ENCODE measurements at places on chromosomes 12 and 14. TPM values are rescaled to one million over a fixed set of nuclear protein-coding genes. Genes with fewer than 3 reads are reported as not detected.

DNA sequence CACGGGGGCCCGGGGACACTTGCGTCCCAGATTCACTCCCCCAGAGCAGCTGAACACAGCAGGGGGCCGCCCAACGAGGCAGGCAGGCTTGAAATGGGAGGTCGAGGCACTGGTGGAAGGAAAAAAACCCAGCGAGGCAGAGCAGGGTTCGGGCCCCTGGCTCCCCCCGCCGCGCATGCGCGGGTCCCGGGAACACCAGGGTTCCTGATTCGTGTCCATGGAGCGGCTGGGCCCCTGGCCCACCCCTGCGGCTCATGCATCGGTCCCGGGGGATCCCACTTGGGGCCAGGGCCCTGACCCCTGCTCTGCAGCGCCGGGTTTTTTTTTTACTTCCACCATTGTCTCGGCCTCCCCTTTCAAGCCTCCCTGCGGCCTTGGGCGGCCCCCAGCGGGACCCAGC is 321.5 kb downstream of the ALG10 start:
- DNase-seq = no peak
- H3K27ac ChIP-seq = no peak overlapping the region
- no peak overlapping the region for H3K4me3 ChIP-seq
- H3K27me3 ChIP-seq = peaks cover 16% of the 10 kb centered on the region

- peaks cover 7% of the 10 kb centered on the region for H3K27me3 ChIP-seq
- no peak overlapping the region for H3K4me3 ChIP-seq
- no peaks in the 10 kb centered on the region for H3K4me1 ChIP-seq
- no peak overlapping the region for H3K27ac ChIP-seq
These were observed 71.2 kb downstream of the KCNK13 start for GRCh38 chr14:90132821-90133570.

The YAF2 gene
- total RNA-seq = 43.6 TPM

GRCh38 chr12:102568276-102568675 is 87.9 kb upstream of the IGF1 start:
- H3K4me3 ChIP-seq = no peak overlapping the region
- DNase-seq = no peak
- H3K27me3 ChIP-seq = no peaks in the 10 kb centered on the region
- no peaks in the 10 kb centered on the region for H3K4me1 ChIP-seq
- H3K36me3 ChIP-seq = no peaks in the 10 kb centered on the region
- no peak overlapping the region for H3K27ac ChIP-seq

GRCh38 chr12:31834150-31834549 is 105.3 kb upstream of the AMN1 start:
- no peak overlapping the region for H3K27ac ChIP-seq
- H3K4me3 ChIP-seq = no peak overlapping the region
- no peaks in the 10 kb centered on the region for H3K27me3 ChIP-seq
- peaks cover 30% of the 10 kb centered on the region for H3K4me1 ChIP-seq

The OR4K14 gene
- not detected for total RNA-seq

DNA sequence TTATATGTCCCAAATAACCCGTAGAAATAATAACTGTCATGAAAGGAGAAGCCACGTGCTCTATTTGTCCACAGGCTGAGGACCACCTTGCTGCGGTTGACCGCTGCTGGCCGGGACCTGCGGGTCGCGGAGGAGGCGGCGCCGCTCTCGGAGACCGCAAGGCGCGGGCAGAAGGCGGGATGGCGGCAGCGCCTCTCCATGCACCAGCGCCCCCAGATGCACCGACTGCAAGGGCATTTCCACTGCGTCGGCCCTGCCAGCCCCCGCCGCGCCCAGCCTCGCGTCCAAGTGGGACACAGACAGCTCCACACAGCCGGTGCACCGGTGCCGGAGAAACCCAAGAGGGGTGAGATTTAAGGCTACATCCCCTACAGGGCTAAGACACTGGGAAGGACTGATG is 21.0 kb downstream of the RPGRIP1 start:
- DNase-seq = peak; percentile 8
- H3K36me3 ChIP-seq = no peaks in the 10 kb centered on the region
- H3K27me3 ChIP-seq = peaks cover 26% of the 10 kb centered on the region
- H3K27ac ChIP-seq = no peak overlapping the region

The ADCY4 gene
- 8.5 TPM for total RNA-seq

GRCh38 chr12:65720136-65721130 is 103.8 kb upstream of the HMGA2 start:
- no peaks in the 10 kb centered on the region for H3K4me1 ChIP-seq
- no peak for DNase-seq
- no peak overlapping the region for H3K27ac ChIP-seq
- H3K4me3 ChIP-seq = no peak overlapping the region

- peak; percentile 5 for DNase-seq
- H3K4me3 ChIP-seq = no peak within 1 kb of the TSS
- H3K4me1 ChIP-seq = no peaks in the 10 kb centered on the region
- H3K27me3 ChIP-seq = no peaks in the 10 kb centered on the region
- no peak within 1 kb of the TSS for H3K27ac ChIP-seq
- no peaks in the 10 kb centered on the region for H3K36me3 ChIP-seq
These were observed at the start of gene BCL2L14 for GRCh38 chr12:12070674-12071656. TSS of gene BCL2L14 (plus strand) at chr12:12070939. CDS start at chr12:12079306, 8,367 bp downstream.

GRCh38 chr14:76977793-76978720 is 50.5 kb downstream of the IRF2BPL start:
- H3K27me3 ChIP-seq = no peaks in the 10 kb centered on the region
- DNase-seq = peak; percentile 69
- H3K4me1 ChIP-seq = peaks cover 22% of the 10 kb centered on the region

The SPTLC2 gene
- 26.2 TPM for total RNA-seq

DNA sequence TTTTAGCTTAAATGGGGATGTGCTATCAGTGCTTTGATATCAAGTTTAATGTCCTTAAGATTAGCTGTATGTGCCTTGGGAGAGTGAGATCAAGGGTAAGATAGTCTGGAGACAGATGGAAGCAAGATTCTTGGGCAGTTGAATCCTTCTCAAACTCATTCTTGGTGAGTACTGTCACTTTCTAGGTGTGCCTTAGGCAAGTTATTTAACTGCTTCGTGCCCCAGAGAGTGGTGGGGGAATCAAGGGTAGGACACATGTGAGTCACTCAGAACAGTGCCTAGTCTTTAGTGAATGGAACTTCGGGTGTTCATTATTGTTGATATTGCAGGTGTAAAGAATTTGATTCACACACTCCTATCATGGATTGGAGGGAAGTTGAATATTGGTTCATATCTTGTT is 803.7 kb downstream of the DIO2 start:
- H3K27me3 ChIP-seq = no peaks in the 10 kb centered on the region
- H3K27ac ChIP-seq = no peak overlapping the region
- H3K4me3 ChIP-seq = no peak overlapping the region
- H3K4me1 ChIP-seq = no peaks in the 10 kb centered on the region
- H3K36me3 ChIP-seq = no peaks in the 10 kb centered on the region
